ENCODE measurements at places on chromosomes 16 and 17. TPM values are rescaled to one million over a fixed set of nuclear protein-coding genes. Genes with fewer than 3 reads are reported as not detected.

- DNase-seq: no peak
These were observed 110.6 kb upstream of the RBBP6 start for GRCh38 chr16:24428756-24429155.

GRCh38 chr16:85909932-85910853, 11.2 kb downstream of the IRF8 start:
- no peak for DNase-seq

GRCh38 chr16:67919622-67920221, 11.9 kb downstream of the CTRL start:
- no peak for DNase-seq

DNA sequence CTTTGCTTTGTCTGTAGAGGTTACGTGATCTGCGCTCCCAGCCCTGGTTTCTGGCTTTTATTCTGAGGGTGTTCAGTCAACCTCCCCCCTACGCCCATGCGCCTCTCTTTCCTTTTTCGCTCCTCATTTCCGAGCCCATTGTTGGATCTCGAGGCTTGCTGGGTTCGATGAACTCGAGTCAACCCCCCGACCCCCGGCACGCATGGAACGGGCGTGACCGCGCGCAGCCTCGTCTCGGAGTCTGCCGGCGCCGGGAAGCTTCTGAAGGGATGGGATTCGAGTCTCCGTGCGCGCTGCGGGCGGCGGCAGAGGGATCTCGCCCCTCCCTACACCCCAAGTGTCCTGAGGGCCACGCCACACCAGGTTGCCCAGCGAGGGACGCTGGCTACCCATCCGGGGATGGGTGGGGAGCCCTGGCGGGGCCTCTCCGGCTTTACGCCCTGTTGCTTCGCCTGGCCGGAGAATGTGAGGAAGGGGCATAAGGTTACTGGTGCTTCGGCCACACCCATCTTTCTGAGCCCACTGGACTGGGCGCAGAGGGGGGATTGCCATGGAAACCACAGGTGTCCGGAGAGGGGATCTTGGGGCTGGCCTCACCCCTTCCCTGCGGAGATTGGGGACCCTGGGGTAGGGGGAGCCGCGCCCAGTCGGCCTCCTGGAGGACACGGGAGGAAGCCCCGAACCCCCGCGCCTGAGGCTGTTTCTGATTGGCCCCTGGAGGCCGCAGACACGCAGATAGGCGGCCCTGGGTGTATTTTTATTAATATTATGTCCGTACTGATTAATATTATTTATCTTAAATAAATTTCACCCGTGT, 1.8 kb downstream of the MAPT start:
- no peak for DNase-seq

DNA sequence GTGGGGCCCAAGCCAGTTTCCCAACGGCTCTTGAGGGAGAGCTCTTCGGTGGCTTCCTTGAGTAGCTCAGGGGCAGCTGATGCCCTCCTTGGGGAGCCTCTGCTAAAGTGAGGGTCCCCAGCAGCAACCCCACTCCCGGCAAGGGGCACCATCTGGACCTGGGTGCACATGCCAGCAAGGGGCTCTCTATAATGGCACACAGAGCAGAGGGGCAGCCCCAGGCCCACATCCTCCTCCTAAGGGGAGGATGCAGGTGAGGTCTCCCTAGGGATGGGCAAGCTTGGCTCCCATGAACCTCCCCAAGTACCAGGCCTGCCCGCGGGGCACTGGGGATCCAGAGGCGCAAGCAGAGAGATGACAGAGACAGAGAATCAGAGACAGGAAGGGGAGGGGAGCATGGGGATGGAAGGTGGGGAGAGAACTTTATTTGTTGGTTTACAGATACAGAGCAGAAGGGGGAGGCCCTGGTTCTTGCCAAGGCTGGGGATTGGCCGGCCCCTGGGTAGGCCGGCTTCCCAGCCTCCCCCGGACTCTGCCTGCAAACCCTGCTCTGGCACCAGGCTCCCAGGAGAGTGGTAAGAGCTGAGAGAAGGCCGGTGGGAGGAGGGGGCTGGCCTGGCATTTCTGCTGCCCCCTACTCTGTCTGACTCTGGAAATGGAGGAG, 61.4 kb downstream of the SRCIN1 start:
- DNase-seq: no peak

- DNase-seq: no peak
These were observed 13.1 kb upstream of the PRR35 start for GRCh38 chr16:546909-547770.

- DNase-seq: no peak
These were observed 591 bp downstream of the PSMD7 start for GRCh38 chr16:74297145-74297665.

- DNase-seq: no peak
These were observed 137.4 kb upstream of the COX10 start for GRCh38 chr17:13931800-13932460.

DNA sequence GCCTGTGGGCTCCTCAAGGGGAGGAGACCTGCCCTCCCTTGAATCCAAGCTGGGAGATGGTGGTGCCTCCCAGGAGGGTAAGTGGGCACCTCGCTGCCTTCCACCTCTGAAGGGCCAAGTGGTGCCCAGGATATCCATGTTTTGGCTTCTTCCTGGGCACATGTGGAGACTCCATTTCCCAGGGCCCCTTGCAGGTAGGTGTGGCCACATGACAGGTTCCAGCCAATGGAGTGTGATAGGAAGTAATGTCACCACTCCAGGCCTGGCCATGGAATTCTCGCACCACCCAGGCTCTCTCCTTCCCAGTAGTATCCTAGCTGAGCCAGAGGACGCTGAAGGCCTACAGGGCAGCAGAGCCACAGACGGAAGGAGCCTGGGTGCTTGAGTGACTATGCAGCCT, 17.6 kb upstream of the PEMT start:
- no peak for DNase-seq

DNA sequence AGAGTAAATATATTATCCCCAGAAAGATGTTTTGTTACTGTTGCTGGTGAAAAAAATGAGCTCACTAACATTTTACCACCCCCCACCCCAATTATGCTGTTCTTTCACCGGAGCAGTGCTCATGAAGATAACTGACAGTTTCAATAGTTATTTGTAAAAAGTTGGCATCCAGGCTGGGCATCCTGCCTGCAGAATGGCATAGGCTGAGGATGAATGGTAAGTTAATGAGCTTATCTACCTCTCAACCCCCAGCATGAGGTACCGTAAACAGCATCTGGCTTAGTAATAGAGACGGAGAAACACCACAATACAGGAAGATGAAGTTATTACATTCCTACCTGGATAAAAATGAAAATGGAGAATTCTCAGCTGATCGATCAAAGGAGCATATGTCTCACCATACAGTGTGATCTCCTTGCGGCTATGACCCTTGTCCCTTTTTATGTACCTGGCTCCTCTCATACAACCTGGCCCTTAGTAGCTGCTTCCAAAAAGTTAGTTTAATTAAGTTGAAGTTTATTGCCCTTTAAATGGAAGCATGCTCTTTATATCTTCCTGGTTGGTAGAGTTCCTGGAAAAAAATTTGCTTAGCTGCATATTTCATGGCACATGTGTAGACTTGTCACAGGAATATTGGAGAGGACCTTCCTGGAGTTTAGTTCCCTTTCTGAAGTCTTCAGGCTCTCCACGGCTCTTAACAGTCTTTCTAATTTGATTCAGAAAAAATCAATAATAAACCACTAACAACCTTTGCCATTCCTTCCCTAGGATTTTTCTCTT, 61.2 kb upstream of the MPHOSPH6 start:
- no peak for DNase-seq

- DNase-seq: no peak
These were observed 679.8 kb upstream of the KIF2B start for GRCh38 chr17:53142890-53143289.

DNA sequence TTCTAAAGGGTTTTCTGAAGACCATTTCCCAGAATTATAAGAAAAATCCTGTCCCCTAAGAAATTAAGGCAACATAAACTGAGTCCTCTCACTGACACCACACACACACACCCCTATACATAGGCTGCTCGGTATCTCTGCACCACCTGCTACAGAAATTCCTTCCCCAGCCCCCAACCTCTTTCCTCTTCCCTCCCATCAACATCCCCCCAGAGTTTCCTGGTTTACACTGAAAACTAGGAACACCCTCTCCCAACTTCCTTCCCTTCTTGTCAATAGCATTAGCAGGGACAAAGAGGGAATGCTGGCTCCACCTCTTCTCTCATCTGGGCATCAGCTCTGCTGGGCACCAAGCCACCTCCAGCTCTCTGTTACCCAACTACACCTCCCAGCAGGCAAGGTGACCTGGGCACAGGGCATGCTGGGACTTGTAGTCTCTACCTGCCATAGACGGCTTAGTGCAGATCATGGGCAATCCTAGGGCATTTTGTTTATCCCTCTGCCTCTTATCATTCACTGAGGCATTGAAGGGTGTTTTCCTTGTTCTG, 15.7 kb downstream of the CAVIN1 start:
- DNase-seq: no peak

DNA sequence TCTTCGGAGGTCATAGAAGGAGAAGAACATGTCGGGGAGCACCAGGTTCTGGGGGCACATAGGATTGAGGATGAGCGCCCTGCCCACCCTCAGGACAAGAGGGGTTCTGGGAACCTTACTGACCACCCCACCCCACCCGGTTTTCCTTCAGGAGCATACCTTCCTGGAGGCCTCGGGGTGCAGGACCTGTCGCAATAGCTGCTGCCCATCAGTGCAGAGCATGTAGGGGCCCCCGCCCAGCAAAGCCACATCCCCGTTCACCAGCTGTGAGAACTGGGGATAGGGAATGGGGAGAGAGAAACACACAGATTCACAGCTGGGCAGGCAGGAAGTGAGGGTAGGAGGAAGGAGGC, 2.1 kb downstream of the ESRP2 start:
- no peak for DNase-seq

DNA sequence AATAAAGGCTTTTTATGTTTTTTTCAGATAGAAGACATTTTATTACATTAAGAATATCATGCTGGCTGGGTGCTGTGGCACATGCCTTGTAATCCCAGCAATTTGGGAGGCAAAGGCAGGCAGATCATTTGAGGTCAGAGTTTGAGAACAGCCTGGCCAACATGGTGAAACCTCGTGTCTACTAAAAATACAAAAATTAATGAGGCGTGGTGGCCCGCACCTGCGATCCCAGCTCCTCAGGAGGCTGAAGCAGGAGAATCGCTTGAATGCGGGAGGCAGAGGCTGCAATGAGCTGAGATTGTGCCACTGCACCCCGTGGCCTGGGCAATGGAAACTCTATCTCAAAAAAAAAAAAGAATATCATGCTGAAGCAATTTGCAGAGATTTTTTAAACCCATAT, 29.1 kb upstream of the HAPSTR1 start:
- DNase-seq: no peak

DNA sequence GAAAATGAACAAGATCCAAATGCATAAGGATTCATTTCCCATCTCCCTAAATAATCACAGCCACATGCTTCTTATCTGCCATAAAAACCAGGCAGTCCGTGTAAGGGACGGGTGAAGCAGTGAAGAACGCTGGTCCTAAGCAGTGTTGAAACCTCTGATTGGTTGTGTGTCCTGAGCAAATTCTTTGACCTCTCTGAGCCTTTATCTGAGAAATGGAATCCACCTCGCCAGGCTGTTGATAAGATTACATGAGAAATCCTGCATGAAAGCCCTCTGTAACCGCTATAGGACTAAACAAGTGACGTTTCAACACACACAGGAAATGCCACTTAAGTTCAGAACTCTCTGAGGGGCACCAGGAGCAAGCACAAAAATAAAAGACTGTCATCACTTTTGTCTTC, 26.8 kb downstream of the GAS7 start:
- no peak for DNase-seq

SCNN1B gene
- not detected for total RNA-seq

ARHGAP44 gene
- total RNA-seq: 4.9 TPM

LAT gene
- total RNA-seq: 12.0 TPM

TBC1D3K gene
- total RNA-seq: not detected

Measured in osteocyte (in vitro differentiated cells).